ENCODE measurements at places on chromosomes 2 and 18. TPM values are rescaled to one million over a fixed set of nuclear protein-coding genes. Genes with fewer than 3 reads are reported as not detected.
A peak's percentile ranks its signal among the peaks of the same experiment; 100 is the strongest.

TMEM131 gene
- 41.7 TPM for total RNA-seq

DNA sequence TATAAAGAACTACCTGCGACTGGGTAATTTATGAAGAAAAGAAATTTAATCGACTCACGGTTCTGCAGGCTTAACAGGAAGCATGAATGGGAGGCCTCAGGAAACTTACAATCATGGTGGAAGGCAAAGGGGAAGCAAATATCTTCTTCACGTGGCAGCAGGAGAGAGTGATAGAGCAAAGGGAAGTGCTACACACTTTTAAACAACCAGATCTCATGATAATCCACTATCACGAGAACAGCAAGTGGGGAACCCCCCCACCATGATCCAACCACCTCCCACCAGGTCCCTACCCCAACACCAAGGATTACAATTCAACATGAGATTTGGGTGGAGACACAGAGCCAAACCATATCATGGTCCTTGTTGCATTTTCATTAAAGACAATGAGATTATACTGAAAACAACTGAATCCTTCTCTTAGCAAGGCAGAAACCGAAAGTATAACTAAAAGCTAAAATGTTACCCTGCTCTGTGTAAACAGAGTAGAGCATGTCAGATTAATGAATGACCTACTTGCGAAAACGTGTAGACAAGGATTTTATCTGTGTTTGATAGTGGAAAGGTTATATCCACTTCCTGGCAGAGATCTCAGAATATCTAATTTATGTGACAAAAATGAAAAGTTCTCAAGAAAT is 60.1 kb upstream of the RBBP8 start:
- DNase-seq = peak; percentile 60

GRCh38 chr18:24930478-24930877 is 421.5 kb downstream of the ZNF521 start:
- DNase-seq = no peak

DNA sequence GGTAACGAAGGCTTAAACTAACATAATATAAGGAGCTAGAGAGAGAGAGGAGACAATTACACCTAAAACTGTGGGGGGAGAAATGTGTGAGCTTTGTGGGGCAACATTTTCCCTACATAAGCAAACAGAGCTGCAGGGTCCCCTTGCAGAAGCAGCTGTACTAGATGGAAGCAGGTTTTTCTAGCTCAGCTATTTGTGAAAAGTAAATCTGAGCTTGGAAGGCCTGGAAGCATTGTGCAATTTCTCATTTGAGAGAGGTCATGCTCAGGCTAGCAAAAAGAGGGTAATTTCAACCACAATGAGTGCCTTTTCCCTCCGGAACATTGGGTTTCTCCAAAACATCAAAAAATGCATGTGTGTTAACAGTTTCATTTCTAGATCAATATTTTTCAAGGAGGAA is 130.0 kb downstream of the ARL4C start:
- DNase-seq = no peak

DNA sequence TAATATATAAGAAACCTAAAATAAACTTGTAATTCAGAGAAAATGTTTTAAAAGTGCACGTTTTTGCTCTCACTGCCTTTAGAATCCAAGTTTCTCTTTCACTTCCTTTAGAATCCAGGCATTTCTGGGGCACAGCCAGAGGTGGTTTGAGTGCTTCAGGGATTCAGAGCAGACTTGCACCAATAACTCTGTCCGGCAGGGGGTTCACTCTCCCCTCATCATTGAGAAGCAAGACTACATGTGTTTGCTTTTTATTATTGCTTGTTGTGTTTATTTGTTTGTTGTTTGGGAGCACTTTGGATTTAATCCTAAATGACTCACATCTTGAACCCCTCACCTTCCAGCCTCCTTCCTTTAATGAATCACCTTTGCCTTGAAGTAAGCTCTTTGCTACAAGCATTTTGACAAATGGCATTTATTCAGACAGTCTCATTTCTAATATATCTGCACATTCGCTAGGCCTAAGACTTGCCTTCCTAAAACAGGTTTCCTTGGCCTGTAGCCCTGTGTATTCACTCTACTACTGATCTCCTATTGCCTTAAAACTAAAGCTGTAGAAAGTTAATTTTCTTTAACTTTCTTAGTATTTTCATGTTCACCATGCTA is 233.5 kb upstream of the ATP5MC3 start:
- DNase-seq = peak; percentile 61

AKAIN1 gene
- total RNA-seq = not detected
